ENCODE measurements at places on chromosomes 3 and 15.

DNA sequence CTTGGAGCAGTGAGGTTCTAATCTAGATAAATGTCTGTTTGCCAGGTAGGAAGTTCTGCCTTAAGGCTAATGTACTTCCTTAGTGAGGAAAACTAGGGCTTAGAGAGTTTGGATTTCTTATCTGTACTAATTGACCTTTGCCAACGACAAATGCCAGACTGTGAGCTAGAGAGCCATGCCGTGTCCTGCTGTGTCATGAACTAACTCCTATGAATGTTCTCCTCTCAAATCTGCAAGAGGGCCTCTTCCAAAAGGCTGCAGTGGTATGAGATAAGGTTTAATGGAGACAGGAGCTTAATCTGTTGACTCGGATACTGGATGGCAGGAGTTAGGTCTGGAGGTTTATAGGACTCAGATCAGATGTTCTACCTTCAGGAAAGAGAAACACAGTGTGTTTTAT, 524.9 kb downstream of the NTRK3 start:
- no peaks in the 10 kb centered on the region for H3K4me1 ChIP-seq
- no peak overlapping the region for H3K4me3 ChIP-seq
- DNase-seq = no peak
- H3K27me3 ChIP-seq = no peaks in the 10 kb centered on the region

GRCh38 chr15:78944202-78944625, 632 bp downstream of the CTSH start:
- peak overlapping the region; percentile 37 for H3K4me3 ChIP-seq
- H3K36me3 ChIP-seq = no peaks in the 10 kb centered on the region
- no peak for DNase-seq
- peaks cover 11% of the 10 kb centered on the region for H3K4me1 ChIP-seq
- no peak overlapping the region for H3K27ac ChIP-seq

GRCh38 chr3:120567370-120568201, 28.6 kb upstream of the NDUFB4 start:
- H3K36me3 ChIP-seq = no peaks in the 10 kb centered on the region
- DNase-seq = peak; percentile 18
- H3K4me1 ChIP-seq = no peaks in the 10 kb centered on the region

- peaks cover 3% of the 10 kb centered on the region for H3K4me1 ChIP-seq
- H3K4me3 ChIP-seq = no peak overlapping the region
- DNase-seq = peak; percentile 12
- H3K36me3 ChIP-seq = no peaks in the 10 kb centered on the region
Observed at GRCh38 chr15:65054333-65055200, 9.4 kb downstream of the SLC51B start.

GRCh38 chr3:37725842-37726241, 135.8 kb upstream of the CTDSPL start:
- no peaks in the 10 kb centered on the region for H3K27me3 ChIP-seq
- no peaks in the 10 kb centered on the region for H3K4me1 ChIP-seq

- no peaks in the 10 kb centered on the region for H3K36me3 ChIP-seq
- H3K27me3 ChIP-seq = no peaks in the 10 kb centered on the region
- no peak for DNase-seq
- no peaks in the 10 kb centered on the region for H3K4me1 ChIP-seq
- no peak overlapping the region for H3K4me3 ChIP-seq
- H3K27ac ChIP-seq = no peak overlapping the region
Observed at GRCh38 chr3:135192929-135193328, 397.9 kb downstream of the EPHB1 start.

DNA sequence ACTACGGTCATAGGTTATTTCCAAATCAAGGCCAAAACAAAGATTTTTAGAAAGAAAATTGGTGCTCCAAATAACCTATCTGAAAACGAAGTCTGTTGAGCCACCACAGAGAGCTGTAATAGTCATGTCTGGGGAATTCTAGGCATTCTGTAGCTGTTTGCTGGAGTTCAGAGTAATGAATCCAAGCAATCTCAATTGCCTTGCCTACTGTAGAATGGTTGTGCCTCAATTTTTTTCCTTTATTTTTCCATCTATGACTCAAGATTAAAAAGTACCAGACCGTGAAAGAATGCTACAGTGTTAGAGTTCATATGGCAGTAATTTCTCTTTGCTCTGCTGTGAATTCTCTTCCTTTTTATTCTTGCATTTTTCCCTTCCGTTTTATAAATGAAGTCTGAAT, 1007.2 kb upstream of the ALCAM start:
- no peak for DNase-seq
- no peak overlapping the region for H3K4me3 ChIP-seq
- no peaks in the 10 kb centered on the region for H3K27me3 ChIP-seq
